ENCODE measurements at places on chromosomes 6 and 20.
A peak's percentile ranks its signal among the peaks of the same experiment; 100 is the strongest.

DNA sequence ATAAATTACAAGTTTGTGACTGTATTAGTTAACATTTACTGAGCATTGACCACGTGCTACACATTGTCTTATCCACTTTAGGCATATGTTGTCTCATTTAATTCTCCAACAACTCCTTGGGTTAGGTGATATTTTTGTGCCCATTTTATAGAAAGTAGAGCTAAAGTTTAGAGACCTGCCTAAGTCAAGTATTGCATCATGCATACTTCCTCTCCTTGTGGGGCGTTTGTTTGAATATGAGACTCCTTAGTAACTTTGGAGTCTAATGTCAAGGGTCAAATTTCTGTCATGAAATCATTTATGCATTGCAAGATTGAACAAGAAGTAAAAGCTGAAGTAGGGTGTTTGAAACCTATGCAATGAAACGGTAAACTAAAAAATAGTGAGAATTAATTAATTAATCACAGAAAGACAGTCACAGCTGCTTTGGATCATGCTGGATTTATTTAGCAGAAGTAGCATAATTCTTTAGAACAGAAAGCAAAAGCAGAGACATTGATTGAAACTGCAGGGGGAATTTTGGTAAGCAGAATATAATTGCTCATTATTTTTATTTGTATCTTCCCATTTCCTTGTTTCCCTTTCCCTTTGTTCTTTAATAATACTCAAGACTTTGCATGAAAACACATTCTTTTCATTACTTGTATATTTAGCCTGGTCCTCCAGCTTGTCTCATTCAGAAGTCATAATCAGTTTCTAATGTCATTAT lies 1374.4 kb upstream of the GJE1 start:
- no peak for DNase-seq

DNA sequence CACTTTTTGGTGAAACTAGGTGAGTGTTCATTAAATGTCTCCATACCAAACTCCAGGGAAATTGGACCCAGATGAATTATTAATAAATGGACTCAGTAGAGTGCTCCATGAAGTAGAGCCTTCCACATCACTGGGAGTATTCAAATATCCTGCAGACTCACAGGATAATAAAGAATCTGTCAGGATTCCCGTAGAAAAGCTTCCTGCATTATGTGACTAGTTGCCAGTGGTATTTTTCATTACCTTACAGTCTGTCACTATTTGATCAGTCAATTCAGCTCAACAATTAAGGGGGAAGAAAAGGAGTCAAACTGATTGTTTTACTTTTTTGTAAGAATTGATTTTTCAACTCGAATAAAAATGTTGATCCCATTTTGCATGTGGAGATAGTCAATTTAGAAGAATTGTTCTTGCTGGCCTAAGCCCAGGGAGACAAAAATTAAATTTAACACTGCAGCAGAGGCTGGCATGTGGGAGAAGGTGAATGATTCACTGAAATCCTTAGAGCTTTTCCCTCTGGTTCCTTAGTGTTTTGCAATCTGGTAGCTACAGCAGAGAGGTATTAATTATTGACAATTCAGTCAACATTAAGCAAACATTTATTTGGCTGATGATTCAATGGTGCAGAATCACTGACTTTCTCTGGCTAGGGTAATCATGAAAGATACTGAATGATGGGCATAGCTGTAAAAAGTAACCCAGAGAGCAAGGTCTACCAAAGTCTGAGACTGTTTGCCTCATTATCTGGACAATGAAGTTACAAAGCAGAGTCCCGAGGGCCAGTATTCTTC lies 442.4 kb downstream of the CD83 start:
- no peak for DNase-seq

- DNase-seq = no peak
These were observed 388.6 kb upstream of the SOX4 start for GRCh38 chr6:21204951-21205350.

DNA sequence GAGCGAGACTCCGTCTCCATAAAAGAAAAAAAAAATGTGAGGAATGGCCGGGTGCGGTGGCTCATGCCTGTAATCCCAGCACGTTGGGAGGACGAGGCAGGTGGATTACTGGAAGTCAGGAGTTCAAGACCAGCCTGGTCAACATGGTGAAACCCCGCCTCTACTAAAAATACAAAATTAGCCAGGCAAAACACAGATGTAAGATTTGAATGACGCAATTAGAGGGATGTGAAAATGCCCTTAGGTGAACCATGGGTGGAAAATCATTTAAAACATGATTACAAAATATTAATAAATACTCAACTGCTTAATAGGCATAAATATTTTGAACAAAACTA lies 20.9 kb downstream of the COL9A3 start:
- DNase-seq = no peak

GRCh38 chr6:160863782-160864181 lies 127.8 kb upstream of the MAP3K4 start:
- DNase-seq = no peak

DNA sequence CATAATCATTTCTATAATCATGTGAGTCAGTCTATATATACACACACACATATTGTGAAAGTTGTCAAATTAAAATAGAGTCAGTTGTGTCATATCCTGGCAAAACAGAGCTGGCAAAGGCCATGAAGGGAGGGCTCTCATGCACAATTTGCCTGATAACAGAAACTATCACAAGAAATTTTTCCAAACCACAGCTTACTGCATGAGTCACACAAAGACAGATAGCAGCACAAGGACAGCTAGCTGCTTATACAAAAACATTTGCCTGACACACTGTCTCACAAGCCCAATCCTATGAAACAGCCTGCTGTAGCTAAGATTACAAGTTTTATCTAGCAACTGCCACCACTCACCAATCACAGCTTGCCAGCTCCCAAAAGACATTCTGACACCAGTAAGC lies 848.5 kb upstream of the MAN1A1 start:
- no peak for DNase-seq

DNA sequence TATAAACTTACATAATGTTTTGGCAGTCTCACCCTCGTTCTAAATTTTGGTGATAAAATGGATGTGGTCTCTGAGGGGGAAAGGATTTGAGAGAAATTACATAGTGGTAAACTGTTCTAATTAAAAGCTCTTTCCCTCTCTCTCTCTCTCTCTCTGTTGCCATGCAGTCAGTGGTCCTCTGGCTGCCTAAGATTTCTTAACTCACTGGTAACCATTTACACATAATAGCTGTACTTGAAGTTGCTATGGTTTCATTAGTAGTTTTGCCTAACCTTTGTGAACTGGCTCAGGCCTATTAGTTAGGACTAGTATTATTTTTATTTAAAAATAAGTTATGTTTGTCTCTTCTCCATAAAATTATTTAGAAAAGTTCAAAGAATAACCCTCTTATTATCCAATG lies 42.0 kb downstream of the MAPK14 start:
- no peak for DNase-seq

DNA sequence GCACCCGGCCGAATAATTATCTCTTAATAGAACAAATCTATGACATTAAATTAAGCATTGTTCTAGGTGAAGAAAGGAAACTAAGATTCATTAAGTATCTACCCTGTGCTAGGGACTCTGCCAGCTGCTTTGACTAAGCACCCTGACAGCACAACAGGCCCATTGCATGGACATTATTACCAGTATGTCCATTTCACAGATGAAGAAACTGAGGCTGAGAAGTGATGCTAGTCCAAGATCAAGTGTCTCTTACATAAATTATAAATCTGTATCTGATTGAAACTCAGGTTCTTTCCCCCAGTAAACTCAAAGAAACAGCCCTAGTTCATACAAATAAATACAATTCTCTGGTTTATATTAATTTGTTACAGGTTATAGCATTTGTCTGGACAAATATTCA lies 31.3 kb downstream of the SLC22A23 start:
- no peak for DNase-seq

- DNase-seq = no peak
These were observed 59.1 kb upstream of the SMOC2 start for GRCh38 chr6:168381726-168382458.

DNA sequence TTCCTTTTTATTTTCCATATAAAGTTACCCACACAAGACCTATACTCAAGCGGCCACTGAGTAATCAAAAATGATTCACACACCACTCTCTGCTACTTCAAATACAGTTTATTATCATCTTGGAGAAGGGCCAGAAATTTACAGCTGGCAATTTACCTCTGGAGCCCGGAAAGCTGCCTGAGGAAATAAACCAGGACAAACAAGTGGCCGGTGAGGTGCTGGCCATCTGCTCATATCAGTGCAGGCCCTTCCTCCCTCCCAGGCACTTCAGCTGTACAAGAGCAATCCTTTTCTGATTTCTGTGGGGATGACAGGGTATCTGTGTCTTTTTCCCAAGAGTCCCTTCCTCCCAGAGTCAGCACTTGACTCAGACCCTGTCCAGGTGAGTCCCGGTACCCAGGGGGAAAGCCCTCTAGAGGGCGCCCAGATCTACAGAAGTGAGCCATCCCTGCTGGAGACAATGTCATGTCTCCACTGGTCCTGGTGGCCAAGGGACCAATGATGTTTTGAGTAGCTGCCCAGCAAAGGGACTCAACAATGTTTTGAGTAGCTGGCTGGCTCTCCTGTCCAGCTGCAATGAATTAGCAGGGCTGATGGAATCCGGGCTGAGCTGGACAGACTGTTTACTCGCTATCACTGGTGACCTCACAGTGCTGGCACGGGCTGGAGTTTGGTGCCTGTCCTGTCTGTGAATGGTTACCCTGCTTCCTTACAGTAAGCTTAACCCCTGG lies 23.6 kb downstream of the LRP11 start:
- DNase-seq = peak; percentile 69

DNA sequence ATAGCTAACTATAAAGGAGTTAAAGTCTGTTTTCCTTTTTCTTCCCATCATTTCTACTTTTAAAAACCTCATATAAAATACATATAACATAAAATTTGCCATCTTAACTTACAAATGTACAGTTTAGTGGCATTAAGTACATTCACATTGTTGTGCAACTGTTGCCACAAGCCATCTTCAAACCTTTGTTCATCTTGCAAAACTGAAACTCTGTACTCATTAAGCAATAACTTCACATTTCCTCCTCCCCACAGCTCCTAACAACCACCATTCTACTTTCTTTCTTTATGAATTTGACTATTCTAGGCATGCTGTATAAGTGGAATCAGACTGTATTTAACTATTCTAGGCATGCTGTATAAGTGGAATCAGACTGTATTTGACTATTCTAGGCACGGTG lies 4.5 kb downstream of the CCDC170 start:
- DNase-seq = no peak

DNA sequence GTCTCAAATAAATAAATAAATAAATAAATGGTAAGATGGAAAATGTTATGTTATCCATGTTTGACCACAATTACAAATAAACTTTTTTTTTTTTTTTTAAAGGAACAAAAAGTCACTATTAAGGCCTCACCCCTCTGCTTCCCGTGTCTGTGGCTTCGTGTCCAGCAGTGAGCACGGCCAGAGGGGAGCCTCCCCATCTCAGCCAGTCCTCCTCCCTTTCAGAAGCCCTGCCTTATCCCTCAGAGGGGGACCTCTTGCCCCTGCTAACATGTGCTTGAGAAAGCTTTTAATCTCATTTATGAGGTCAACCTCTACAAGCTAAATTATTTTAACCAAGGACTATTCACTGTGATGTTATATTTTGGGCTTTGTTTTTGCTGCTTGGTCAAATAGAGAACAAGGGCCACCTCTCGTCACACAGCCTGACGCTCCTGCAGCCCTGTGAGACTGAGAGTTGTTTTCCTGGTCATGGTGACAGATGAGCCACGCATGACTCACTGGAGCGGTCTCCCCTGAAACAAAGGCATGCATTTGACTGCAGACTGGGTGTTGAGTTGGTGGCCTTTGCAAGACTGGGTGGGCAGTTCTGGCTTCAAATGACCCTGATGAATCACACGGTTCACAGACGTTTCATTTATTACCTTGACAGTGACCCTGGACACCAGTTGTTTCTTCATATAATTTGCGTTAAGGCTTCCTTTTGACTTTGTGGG lies 131.8 kb downstream of the TIAM2 start:
- DNase-seq = no peak

GRCh38 chr20:6055981-6056569 lies 2.2 kb upstream of the LRRN4 start:
- no peak for DNase-seq

DNA sequence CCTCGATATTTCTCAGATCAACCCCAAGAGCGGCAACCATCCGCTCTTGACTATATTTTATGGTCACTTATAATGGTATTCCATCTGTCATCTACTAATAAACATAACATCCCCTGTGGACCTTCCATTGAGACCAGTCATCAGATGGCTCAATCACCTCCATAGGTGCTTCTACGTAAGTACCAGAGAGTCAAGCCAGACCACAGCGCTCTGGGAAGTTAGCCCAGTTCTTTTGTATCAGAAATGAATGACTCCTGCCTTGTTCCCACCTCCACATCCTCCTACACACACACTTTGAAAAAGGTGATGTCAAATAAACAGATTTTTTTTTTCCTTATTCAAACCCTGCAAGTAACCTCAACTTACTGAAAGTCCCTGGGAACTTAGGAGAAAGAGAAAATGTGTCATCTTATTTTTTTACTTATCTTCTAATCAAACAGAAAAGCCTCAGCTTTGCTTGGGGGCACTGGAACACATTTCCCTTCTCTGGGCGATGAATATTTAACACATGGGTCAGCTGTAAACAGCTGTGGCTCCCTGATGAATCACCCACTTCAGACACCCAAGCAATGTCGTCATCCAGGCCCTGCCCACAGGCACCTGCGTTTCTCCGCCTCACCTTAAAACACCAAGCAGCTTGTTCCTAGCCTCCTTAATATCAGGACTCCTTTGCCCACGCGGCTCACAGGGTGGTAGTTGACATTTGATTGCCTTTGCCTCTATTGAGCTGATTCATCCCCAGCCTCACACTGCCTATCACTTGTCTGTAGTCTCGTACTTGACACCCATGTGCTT lies 121.4 kb upstream of the LY86 start:
- no peak for DNase-seq

- peak; percentile 45 for DNase-seq
These were observed 319.6 kb downstream of the FARS2 start for GRCh38 chr6:5580736-5581581.

DNA sequence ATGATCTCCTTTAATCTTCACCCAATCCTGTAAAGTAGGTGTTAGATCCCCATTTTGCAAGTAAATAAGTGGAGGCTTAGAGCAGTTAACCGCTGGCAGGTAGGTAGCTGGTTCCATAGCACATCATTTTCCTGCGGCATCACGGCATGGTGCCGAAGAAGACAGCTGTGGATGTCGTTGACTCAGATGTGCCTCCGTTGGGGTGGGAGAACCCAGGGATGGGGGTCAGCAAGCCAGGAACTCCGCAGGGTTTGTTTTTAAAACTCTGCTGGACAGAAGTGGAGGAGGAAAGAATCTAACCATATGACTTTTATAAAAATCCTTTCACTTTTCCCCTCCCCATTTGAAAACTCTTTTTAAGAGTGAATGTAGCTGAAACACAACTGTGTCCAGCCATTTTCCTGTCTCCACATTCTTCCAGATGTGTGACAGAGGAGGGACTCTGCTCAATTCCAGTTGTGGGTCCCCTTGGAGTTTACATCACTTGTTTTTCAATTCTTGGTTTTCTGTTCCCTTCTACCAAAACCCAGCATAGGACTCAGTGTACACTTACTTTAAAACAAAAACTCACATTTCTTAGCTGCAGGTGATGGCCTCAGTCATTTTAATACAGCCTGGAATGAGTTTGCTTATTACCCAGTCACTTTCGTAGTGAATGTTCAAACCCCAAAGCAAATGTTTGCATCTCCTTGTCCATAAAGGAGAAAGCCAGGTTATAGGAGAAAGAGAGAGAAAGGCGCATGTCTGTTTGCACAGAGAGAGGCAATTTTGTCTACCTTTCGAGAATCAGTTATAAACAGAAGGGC lies 27.6 kb upstream of the PI16 start:
- DNase-seq = peak; percentile 36

GRCh38 chr6:93327857-93328256 lies 91.5 kb downstream of the EPHA7 start:
- no peak for DNase-seq

GRCh38 chr6:40809627-40810026 lies 222.5 kb upstream of the LRFN2 start:
- no peak for DNase-seq
